ENCODE measurements at places on chromosomes 1 and 21. TPM values are rescaled to one million over a fixed set of nuclear protein-coding genes. Genes with fewer than 3 reads are reported as not detected.

GRCh38 chr1:103517380-103518047, 8.0 kb upstream of the RNPC3 start:
- no peak for DNase-seq
- no peak overlapping the region for H3K27ac ChIP-seq
- H3K27me3 ChIP-seq = no peaks in the 10 kb centered on the region

GRCh38 chr1:42034426-42034825, 115.7 kb upstream of the HIVEP3 start:
- H3K4me3 ChIP-seq = peak overlapping the region; percentile 97
- peaks cover 3% of the 10 kb centered on the region for H3K36me3 ChIP-seq
- DNase-seq = no peak
- peaks cover 2% of the 10 kb centered on the region for H3K27me3 ChIP-seq
- no peak overlapping the region for H3K27ac ChIP-seq

DNA sequence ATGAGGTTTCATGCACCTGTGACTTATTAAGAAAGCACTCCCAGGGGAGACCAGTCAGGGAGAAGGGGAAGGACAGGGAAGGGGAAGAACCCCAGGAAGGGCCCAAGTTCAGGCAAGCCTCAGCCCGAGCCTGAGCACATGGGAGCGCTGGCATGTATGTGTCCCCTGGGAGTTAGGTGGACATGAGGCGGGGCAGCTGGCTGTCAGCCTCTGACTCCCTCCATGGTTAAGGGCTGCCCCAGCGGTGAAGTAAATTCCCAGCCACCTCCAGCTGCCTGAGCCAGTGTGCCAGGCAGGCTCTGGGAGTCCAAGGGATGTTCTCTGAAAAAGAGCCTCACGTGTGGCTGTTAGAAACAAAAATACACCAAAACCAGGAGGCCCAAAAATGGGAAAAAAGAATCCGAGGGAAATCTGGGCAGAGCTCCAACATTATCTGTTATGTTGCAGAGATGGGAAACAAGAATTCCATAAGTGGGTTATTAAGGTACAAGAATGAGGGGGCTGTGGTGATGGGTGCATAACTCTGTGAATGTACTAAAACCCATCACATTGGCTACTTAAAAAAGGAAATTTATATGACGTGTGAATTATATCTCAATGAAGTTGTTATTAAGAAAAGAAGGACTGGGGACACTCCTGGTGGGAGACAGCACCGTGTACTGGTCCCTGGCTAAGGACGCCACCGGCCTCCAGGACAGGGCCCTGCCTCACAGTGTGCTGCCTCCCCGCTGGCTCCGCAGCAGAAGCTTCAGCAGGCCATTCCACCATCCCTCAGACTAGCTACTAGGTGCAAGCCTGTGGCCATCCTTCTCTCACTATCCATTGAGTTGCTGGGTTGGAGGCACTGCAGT, 18.7 kb downstream of the DMRTB1 start:
- H3K36me3 ChIP-seq = no peaks in the 10 kb centered on the region
- H3K27ac ChIP-seq = peak overlapping the region; percentile 39
- DNase-seq = no peak

The NPPA gene
- not detected for total RNA-seq

DNA sequence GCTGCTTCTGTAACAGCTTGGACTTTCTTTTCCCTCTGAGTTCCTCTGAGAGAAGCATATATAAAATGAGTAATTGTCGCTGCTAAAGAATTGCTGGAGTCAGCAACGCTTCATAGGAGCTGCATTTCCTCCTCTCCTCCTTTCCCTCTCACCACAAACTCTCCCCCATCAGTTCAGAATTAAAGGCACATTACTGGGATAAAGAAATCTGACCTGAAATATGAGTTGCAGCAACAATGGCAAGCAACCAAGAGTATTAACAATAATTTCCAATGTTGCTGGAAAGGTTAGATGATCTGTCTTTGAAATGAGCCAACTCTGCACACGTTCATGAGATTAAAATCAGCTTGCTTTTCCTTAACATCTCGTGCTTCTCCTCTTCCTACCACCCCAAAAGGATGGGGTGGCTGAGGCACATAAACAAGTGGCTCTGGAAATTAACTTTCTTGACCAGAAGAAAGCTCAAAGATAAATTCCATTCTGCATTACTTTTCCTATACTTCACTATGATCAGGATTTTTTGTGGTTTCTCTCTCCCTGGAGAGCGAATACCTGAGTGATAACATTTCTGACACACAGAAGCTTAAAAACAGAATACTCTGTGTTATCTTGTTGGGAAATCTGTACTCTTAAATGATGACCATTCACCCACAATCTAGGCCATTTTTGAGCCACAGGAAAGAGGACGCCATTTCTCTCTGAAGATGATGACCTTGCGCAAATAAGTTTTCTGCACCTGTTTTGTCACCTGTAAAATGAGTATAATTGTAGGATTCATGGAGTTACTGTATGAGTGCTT, 90.2 kb downstream of the TGFBR3 start:
- peaks cover 41% of the 10 kb centered on the region for H3K4me1 ChIP-seq
- DNase-seq = no peak
- H3K27me3 ChIP-seq = peaks cover 8% of the 10 kb centered on the region
- no peak overlapping the region for H3K4me3 ChIP-seq
- peaks cover 28% of the 10 kb centered on the region for H3K36me3 ChIP-seq
